ENCODE measurements at places on chromosomes 1 and 21.

DNA sequence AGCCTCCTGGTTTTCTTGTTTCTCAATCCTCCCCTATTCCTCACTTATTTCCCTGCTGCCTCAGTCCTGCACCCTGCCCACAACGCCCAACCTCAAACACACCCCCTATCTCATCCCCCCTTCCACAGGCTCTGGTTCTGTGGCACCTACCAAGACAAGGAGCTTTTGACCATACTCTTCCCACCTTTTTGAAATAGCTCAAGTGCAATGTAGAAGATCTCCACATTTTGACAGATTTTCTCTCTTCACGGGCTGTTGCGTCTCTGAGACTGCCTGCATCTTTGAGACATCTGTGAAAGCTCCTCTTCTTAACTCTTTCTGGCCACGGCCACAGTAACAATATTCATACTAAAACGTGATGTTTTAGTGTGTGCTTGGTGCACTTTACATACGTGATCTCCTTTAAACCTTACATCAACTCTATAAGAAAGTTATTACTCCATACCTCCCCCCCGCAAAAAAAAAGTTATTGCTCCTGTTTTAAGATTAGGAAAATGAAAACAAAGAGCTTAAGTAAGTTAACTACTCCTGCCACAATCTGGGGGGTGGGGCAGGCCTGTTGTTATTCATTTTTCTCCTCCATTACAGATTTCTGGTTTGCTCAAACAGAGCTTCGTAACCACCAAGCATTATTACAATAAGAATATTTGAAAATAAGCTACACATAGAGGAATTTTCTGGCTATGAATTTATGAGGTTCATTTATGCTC lies 1.8 kb upstream of the SERBP1 start:
- DNase-seq, result no peak

DNA sequence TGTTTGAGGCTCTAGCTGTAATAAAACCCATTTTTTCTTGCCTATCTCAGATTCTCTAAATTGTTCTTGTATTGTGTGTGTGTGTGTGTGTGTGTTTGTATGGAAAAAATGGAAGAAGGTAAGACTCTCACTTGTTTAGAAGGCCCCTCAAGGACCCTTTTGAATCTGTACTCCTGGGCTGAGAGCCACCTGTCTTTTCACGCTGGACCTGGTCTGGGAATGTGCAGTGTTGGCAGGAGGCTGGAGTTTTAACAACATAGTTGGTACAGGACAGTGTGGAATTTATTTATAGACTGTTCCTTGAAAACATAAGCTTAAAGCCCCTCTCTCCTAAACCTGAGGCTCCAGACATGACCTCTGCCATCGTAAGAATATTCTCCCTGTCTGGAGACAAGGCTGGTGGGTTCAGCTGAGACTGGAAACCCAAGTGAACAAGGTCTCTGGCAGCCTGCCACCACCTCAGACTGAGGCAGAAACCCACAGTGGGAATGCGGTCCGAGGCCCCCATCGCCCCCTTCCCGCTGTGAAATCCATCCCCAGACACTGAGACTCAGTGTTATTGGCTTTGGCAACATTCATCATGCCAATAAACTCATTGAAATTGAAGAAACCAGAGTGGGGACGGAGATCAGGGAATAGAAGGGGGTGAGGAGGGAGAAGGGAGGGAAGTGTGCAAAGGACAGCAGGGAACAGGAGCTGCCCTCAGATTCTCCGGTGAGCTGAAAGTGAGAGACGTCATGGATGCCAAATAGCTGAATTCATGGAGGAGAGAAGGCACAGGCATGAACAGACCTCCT lies 24.6 kb upstream of the PLXNA2 start:
- DNase-seq, result no peak

DNA sequence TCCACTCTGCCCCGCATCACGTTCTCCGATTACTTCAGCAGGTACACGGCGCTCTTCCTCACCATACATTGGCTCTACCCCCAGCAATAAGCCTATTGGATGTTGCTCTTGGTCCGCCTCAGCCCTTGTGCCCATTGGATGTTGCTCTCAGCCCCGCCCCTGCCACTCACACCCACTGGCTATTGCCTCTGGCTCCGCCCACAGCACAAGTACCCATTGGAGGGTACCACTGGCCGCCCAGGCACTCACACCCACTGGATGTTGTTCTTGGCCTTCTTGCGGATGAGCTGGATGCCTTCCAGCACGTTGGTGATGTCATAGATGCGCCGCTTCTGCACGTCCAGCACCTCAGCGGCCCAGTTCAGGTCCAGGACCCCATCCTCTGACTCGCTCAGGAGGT lies 9.4 kb downstream of the E2F2 start:
- no peak for DNase-seq

GRCh38 chr1:151540982-151541377 lies 871 bp downstream of the TUFT1 start:
- no peak for DNase-seq

GRCh38 chr21:14321042-14321441 lies 61.9 kb downstream of the HSPA13 start:
- no peak for DNase-seq

GRCh38 chr1:75992312-75992711 lies 60.1 kb upstream of the ASB17 start:
- no peak for DNase-seq

- peak; percentile 81 for DNase-seq
These were observed 5.1 kb downstream of the C1orf87 start for GRCh38 chr1:60068393-60069045.

- no peak for DNase-seq
These were observed 4.4 kb downstream of the DENND4B start for GRCh38 chr1:153941826-153942725.

- no peak for DNase-seq
These were observed 92.7 kb downstream of the LEPR start for GRCh38 chr1:65512967-65513780.

- peak; percentile 51 for DNase-seq
These were observed 63.2 kb downstream of the PLEKHA6 start for GRCh38 chr1:204296431-204296988.

GRCh38 chr1:161866241-161866640 lies 100.1 kb downstream of the ATF6 start:
- no peak for DNase-seq

DNA sequence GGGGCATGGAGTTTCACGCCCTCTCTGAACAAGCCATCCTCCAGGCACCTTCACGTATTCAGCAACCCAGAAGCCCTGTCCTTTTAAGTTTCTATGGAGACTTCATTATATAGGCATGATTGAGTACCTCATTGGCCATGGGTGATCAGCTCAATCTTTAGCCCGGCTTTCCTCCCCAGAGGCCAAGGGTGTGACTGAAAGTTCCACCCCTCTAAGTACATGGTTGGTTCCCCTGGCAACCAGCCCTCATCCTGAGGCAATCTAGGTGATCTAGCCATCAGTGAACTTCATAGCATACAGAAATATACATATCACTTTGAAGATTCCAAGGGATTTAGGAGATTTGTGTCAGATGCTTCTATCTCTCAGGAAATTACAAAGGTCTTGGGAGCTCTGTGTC lies 21.3 kb upstream of the DHX9 start:
- DNase-seq, result no peak

DNA sequence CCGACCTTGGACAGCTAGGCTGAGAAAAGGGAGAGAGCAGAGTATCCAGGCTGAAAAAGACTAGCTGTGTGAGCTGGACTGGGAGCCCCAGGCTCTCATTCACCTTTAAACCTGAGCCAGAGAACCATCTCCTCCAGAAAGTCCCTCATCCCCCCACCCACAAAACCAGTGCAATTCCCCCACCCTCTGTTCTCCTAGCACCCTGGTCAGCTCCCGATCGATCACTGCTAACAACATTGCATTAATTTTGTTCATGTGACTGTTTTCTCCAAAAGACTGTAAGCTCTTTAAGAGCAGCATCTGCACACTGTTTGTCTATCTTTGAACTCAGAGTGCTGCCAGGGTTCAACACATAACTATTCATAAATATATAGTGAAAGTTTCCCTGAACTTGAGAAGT lies 67.1 kb upstream of the NFASC start:
- no peak for DNase-seq

- DNase-seq, result no peak
These were observed 6.2 kb downstream of the SLC19A2 start for GRCh38 chr1:169479363-169480066.

DNA sequence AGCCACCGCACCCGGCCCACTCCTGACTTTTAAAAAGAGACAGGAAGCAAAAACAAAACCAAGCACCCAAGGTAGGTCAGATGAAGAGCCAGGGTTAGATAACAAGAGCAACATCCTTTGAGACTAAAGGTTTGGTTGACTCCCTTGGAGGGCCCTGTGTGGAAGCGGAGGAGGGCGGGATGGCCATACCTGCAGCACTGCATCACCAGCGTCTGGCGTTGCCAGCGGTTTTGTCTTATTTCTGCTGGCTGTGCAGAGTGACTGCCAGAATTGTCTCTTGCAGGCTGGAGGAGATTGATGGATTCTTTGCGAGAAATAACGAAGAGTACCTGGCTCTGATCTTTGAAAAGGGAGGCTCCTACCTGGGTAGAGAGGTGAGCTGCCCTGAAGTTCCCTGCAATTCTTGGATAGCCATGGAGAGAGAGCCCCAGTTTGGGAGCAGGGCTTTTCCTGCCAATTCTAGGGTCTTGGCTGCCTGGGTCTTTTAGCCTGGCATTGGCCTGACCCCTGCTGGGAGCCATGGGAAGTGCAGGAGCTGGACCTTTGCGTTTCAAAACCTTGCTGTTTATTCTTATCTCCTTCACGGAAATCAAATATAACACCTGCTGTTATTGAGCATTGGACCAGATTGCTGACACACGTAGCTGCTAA lies 24.0 kb downstream of the QSOX1 start:
- no peak for DNase-seq

DNA sequence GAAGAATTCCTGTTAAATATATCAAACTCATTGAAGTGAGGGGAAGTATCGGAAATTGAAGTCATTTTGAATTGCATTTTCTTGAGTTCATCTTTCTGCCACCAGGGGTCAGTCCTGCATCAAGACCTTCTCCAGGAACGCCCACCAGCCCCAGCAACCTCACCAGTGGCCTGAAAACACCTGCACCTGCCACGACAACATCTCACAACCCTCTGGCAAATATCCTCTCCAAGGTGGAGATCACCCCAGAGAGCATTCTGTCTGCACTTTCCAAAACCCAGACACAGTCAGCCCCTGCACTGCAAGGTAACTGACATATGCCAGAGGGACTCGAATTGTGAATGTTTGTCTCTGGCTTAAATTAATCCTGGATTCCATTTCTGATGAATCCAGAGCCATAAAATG lies 22.8 kb upstream of the TARS2 start:
- no peak for DNase-seq

DNA sequence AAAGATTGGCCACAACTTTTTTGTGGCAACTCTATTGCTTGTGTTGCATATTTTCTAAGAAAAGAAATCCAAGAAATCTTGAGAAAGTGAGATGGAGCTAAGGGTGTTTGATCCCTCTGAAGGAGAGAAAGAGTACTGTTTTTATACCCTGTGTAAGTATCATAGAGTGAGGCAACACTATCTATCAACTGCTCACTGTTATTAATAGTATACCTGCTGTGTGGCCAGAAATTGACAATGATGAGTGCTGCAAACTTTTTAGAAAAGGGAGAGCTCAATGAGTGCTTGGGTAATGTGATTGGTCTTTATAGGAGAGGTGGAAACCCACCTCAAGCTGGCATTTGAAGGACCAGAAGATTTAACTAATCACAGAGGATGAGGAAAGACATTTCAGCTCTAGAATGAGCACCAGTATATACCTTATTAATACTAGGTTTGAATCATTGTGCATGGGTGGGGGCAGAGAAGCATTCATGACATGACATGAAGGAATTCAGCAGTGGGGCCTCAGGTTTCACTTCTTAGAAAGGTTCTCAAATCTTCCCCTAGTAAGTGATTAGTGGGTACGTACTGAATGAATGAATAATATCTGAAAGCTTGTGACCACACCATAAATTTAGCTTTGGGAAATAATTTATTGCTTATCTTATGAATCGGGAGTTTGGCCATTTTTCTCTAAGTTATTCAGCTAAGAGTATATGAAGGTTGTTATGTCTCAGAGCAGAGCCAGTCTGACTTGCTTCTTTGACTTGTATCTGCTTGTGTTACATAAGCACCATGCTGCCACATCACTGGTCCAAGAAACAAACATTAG lies 169.2 kb upstream of the SGIP1 start:
- DNase-seq, result peak; percentile 77

- DNase-seq, result no peak
These were observed 31.0 kb upstream of the ACADM start for GRCh38 chr1:75693551-75693950.

- no peak for DNase-seq
These were observed 15.0 kb downstream of the SKI start for GRCh38 chr1:2242814-2243725.

GRCh38 chr1:29100487-29100886 lies 23.2 kb downstream of the TMEM200B start:
- no peak for DNase-seq

- no peak for DNase-seq
These were observed at the start of gene CD84 for GRCh38 chr1:160579216-160579701. TSS of gene CD84 (minus strand) at chr1:160579496. CDS start at chr1:160579437, 59 bp downstream.

DNA sequence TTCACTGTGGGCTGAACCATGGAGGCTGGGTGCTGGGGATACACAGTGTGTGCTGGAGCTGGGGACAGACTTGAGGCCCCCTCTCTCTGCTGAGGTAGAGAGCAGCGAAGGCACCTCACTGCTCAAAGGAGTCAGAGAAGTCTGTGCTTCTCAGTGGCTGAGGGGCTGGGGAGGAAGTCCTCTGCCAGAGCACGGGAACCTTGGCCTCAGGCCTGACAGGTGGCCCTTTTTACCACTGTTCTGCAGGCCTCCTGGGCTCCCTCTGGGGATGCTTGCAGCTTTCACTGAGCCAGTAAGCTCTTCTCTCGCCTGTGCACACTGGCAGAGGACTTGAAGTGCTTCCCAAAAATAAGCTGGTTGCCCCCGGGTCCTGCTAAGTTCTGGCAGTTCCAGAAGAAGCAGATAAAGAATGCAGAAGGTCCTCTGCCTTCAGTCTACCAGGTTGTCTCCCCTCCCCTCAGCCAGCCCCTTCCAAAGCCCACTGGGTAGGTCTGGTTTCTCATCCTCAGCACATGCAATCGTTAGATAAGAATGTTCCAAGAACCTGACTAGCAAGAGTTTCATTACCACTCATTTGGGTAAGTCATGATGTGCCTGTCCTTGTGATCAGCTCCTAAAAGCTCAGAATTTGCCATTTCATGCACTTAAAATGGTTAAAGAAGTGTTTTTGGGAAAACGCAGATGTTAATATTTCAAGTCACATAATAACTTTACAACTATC lies 53.9 kb downstream of the TENT5C start:
- no peak for DNase-seq

DNA sequence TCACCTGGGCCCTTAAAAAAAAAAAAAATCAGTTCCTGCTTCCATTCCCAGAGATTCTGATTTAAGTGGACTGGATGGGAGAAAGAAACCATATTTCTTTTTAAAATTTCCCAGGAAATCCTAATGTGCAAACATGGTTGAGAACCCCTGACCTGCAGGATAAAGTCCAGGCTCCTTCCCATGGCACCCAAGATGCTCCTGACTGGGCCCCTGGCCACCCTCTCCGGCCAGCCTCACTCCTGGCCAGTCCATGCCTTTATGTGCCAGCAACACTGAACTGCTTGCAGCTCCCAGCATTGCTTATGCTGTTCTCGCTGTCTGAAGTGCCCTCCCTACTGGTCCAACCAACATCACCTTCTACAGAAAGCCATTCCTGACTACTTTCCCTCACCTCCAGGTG lies 93.9 kb downstream of the TEX35 start:
- no peak for DNase-seq

Measured in fibroblast of skin of left biceps (primary cell).